Activated naive CD8-positive, alpha-beta T cell treated with anti-CD3 and anti-CD28 coated beads for 36 hours (primary cell): ENCODE measurements at places on chromosomes 5 and 9. TPM values are rescaled to one million over a fixed set of nuclear protein-coding genes. Genes with fewer than 3 reads are reported as not detected.

DNA sequence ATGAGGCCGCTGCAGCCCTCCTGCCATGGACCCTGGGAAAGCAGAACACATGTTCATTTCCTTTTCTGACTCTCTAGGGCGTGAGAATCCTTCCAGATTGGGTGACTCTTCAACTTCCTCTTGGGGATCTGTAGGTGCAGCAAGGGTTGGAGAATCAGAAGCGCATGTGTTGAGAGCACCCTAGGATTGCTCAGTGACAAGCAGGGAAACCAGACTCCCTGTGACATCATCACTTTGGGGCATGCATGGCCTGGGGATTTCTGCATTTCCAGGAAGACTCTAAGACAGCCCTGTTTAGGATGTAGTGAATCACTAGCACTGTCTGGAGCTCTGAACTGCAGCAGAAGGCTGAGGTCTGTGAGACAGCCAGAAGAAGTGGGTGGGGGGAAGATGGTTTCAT is 15.1 kb upstream of the LCP2 start:
- peak; percentile 73 for DNase-seq

- DNase-seq: no peak
Observed at GRCh38 chr5:175236176-175236575, 207.8 kb downstream of the DRD1 start.

DNA sequence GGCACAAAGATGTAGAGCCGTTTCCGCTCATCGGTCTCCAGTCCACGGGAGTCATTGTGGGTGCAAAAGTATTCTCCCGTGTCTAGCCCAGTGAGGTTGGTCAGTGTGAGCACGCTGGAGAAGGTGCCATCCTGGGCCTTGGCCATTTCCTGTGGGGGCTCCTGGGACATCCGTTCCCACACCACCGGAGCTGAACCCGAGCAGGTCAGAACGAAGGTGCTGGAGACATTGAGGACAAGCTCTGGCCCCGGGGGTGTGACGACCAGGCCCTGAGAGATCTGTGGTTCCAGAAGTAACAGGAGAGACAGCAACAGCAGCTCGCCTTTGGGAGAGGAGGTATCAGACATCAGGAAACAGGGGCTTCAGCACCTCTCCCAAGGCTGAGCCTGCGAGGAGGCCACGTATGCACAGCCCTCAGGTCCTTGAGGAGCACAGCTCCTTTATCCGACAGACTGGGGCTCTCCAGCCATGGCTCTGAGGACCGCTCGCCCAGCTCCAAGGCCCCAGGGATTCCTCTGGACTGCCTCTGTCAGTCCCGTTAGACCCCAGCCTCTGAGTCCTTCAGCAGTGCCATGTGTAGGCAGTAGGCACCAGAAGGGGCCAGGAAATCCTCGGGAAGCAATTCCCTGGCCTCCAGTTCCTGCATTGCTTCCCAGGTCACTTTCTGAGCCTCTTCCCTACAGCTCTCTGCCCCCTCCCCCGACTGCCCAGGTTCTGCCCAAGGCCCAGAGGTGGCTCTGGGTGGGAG is 19.9 kb downstream of the PDGFRB start:
- no peak for DNase-seq

- DNase-seq: no peak
Observed at GRCh38 chr9:33249087-33249658, 9.2 kb downstream of the SPINK4 start.

DNA sequence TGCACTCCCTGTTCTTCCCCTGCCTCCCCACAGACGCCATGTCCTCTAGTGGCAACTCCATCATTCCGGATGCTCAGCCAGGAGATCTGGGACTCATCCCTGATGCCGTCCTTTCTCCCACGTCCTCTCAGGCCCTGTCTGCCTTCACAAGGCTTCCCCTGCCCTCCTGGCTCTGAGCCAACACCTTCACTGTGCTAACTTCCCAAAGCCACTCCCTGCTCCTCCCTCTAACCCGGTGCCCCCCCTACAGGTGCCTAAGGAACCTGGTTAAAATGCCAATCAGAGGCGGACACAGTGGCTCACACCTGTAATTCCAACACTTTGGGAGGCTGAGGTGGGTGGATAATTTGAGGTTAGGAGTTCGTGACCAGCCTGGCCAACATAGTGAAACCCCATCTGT is 67.6 kb downstream of the LMX1B start:
- no peak for DNase-seq

NNT gene
- 69.7 TPM for total RNA-seq

DNA sequence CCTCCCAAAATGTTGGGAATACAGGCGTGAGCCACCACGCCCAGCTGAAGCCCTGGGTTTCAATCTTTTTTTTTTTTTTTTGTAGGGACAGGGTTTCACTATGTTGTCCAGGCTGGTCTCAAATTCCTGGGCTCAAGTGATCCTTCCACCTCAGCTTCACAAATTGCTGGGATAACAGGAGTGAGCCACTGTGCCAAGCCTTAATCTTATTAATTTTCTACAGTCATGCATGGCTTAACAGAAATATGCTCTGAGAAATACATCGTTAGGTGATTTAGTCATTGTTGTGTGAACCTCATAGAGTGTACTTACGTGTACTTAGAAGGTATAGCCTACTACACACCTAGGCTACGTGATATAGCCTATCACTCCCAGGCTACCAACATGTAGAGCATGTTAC is 31.0 kb downstream of the GLDC start:
- no peak for DNase-seq

GRCh38 chr5:35220967-35221366 is 9.3 kb downstream of the PRLR start:
- no peak for DNase-seq

DNA sequence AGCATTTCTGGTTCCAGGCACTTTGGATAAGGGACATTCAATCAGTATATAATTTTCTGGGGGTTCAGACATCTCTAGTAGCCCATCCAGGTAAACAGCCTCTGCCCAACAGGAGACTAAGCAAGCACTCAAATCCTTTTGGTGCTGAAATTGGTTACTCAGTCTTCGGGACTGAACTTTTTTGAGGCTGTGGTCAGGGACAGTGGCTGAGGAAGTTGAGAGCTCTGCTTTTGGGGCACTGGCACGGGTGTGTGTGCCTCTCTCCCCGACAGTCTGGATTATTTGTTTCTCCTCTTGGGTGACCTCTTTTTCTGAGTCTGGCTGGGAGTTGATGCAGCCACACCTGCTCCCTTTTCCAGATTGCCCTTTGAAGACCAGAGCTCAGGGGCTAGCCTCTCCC is 47.6 kb downstream of the ACER2 start:
- DNase-seq: no peak
